ENCODE measurements at places on chromosomes 12 and 14. TPM values are rescaled to one million over a fixed set of nuclear protein-coding genes. Genes with fewer than 3 reads are reported as not detected.

DNA sequence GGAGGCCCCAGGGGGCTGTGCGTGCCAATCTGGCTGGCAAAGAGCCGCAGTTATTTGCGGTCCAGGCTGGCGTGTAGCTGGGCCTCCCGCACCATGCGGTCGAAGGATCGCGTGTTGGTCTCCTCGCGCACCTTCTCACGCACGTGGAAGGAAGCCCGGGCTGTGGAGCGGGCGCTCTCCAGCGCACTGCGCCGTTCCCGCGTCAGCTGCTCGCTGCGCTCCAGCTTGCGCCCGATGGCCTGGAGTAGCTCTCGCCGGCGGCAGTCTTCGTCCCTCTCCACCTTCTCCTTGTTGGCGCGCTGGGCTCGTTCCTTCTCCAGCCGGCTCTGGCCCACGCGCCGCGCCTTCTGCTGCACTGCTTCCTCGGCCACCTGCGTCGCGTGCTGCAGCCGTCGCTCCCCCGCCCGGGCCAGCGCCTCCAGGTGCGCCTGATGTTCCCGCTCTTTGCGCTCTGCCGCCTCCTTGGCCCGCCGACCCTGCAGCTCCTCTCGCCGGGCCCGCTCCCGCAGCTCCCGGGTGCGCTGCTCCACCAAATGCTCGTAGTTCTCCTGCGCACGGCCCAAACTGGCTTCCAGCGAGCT is 3.1 kb downstream of the CCDC177 start:
- no peak for DNase-seq

DNA sequence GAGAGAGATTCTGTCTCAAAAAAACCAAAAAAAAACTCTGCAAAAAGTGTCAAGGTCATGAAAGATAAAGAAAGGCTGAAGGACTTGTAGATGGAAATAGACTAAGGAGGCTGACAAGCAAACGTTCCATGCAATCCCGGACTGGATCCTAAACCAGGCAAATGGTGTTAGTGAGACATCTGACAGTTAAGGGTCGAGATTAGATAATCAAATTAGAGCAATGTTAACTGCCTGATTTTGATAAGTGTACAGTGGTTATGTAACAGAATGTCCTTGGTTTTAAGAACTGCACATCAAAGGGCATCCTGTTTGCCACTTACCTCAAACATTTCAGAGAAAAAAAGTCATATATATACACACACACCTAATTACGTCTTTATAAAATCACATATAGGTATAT is 3.5 kb upstream of the RAN start:
- DNase-seq: no peak

- DNase-seq: no peak
These were observed 11.2 kb downstream of the BRI3BP start for GRCh38 chr12:125004621-125005020.

GRCh38 chr14:33711194-33711593 is 239.7 kb downstream of the EGLN3 start:
- DNase-seq: no peak

DNA sequence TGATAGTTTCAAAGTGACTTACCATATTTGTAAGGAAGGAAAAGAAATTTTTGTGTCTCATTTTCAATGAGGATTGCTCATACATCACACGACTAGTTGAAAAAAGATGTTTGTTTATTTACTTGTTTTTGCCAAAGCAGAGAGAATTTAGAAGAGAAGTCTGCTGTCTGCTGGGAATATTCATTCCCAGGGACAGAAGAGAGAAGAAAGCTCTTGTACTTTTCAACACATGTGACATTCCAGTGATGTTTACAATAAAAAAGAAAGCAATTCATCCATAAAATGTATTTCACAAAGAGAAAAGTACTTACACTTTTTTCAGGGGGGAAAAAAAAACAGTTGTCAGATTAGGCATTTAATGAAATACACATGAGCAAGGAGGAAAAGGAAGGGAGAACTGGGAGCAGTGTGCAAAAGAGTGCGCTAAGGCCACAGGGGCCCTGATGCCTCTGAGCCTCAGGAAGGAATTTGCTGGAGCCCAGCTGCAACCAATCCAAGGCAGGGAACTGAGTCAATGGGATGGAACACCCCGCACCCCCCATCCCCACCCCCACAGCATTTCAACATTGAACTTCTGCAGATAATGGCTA is 115.0 kb downstream of the RPAP3 start:
- no peak for DNase-seq

Gene THAP2
- polyA plus RNA-seq: 1.5 TPM

Gene CIPC
- 12.8 TPM for polyA plus RNA-seq

Gene KRT83
- not detected for polyA plus RNA-seq

Gene SSPN
- 18.3 TPM for polyA plus RNA-seq

Data from fibroblast of lung (primary cell).